ENCODE measurements at places on chromosomes 5 and 9.
A peak's percentile ranks its signal among the peaks of the same experiment; 100 is the strongest.

- no peaks in the 10 kb centered on the region for H3K36me3 ChIP-seq
- peaks cover 5% of the 10 kb centered on the region for H3K27me3 ChIP-seq
- no peak overlapping the region for H3K4me3 ChIP-seq
- DNase-seq: no peak
- H3K27ac ChIP-seq: no peak overlapping the region
Measured at GRCh38 chr9:69260161-69260560, 64.9 kb upstream of the ENTREP1 start.

- H3K36me3 ChIP-seq: no peaks in the 10 kb centered on the region
- H3K27me3 ChIP-seq: peaks cover 8% of the 10 kb centered on the region
- peaks cover 22% of the 10 kb centered on the region for H3K4me1 ChIP-seq
- H3K27ac ChIP-seq: peak overlapping the region; percentile 99
Measured at GRCh38 chr5:109688630-109688969, 1.1 kb upstream of the MAN2A1 start.

GRCh38 chr5:56230576-56230975 lies 2.6 kb downstream of the ANKRD55 start:
- peaks cover 2% of the 10 kb centered on the region for H3K27me3 ChIP-seq
- peaks cover 8% of the 10 kb centered on the region for H3K4me1 ChIP-seq
- H3K36me3 ChIP-seq: no peaks in the 10 kb centered on the region
- H3K4me3 ChIP-seq: no peak overlapping the region
- no peak for DNase-seq

- H3K27me3 ChIP-seq: no peaks in the 10 kb centered on the region
- H3K27ac ChIP-seq: no peak overlapping the region
- H3K4me3 ChIP-seq: no peak overlapping the region
- DNase-seq: no peak
Measured at GRCh38 chr5:15827741-15828140, 327.8 kb downstream of the FBXL7 start.

GRCh38 chr9:20187318-20187717 lies 398.5 kb upstream of the SLC24A2 start:
- H3K36me3 ChIP-seq: peaks cover 4% of the 10 kb centered on the region
- peaks cover 6% of the 10 kb centered on the region for H3K27me3 ChIP-seq
- H3K27ac ChIP-seq: no peak overlapping the region
- DNase-seq: no peak
- H3K4me3 ChIP-seq: no peak overlapping the region

- no peaks in the 10 kb centered on the region for H3K36me3 ChIP-seq
- H3K4me1 ChIP-seq: peaks cover 7% of the 10 kb centered on the region
- DNase-seq: no peak
- no peak overlapping the region for H3K4me3 ChIP-seq
Measured at GRCh38 chr5:160352308-160352707, 18.1 kb downstream of the C1QTNF2 start.

DNA sequence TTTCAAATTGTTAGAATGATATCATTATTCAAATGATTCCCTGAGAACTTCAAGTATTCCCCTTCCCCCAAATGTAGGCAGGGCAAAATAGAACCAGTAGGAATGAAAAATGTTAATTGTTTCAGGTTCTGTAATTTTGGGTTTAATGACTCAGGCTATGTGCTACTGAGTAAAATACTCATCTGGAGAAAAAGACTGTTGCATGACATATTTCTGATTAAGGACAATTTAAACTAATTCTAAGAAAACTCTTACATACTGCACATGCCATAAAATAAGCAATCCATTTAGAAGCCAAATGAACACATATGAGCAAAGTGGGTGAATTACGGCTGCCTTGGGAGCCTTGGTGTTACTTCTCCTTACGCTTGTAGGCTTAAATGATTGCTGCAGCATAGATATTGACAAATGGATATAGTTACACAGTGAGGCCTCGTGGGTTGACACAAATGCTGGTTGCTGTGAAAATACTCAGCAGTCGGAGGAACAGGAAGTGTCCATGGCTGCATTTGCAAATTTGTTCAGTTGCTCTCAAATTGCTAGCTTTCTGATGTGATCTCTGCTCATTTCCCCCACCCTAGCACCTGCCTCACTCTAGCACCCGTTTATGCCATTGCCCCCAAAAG lies 174.9 kb upstream of the DMAC1 start:
- no peak overlapping the region for H3K4me3 ChIP-seq
- H3K27me3 ChIP-seq: no peaks in the 10 kb centered on the region
- peak overlapping the region; percentile 69 for H3K27ac ChIP-seq

- no peak overlapping the region for H3K4me3 ChIP-seq
- peaks cover 2% of the 10 kb centered on the region for H3K4me1 ChIP-seq
- DNase-seq: no peak
- peaks cover 11% of the 10 kb centered on the region for H3K27me3 ChIP-seq
Measured at GRCh38 chr5:133340002-133340755, 272.2 kb downstream of the FSTL4 start.

DNA sequence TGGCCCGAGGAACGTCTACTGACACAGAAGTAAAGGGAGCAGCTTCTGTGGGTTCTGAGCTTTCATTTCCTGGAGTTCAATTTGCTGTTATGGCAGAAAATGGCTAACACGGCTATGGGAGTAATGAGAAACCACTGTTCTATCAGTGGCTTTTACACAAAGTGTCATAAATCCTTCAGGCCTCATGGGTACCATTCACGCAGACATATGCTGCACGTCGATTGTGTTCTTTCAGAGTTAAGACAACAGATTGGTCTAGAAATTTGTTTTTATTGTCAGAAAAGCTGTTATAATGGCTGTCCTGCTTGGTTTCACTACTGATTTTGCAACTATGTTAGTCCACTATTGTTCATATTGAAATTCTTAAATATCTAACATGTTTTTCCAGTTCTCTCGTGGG lies 135.4 kb downstream of the ALDH1A1 start:
- no peaks in the 10 kb centered on the region for H3K27me3 ChIP-seq
- peaks cover 23% of the 10 kb centered on the region for H3K4me1 ChIP-seq
- H3K27ac ChIP-seq: peak overlapping the region; percentile 54
- H3K36me3 ChIP-seq: no peaks in the 10 kb centered on the region

DNA sequence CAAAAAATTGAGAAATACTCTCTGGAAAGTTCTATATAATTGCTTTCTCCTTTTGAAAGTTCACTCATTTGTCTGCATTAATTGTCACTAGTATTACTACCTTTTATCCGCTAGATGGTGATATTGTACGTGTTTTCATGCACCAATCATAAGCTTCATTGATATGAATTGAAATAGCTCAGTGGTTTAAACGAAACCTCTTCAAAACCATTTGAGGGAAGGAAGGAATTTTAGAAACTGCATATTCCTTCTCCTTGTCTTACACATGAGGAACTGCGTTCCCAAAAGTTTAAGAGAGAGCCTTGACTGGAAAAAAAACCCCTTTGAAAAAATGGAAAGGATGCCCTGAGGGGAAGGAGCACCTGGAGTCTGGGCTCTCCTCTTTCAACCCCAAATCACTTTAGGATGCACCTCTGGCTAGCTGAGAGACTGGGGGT lies 98.6 kb downstream of the YTHDC2 start:
- H3K4me1 ChIP-seq: no peaks in the 10 kb centered on the region
- peaks cover 14% of the 10 kb centered on the region for H3K36me3 ChIP-seq
- H3K27ac ChIP-seq: no peak overlapping the region
- no peak overlapping the region for H3K4me3 ChIP-seq
- no peak for DNase-seq

- peaks cover 1% of the 10 kb centered on the region for H3K27me3 ChIP-seq
- peaks cover 5% of the 10 kb centered on the region for H3K36me3 ChIP-seq
- H3K27ac ChIP-seq: no peak overlapping the region
Measured at GRCh38 chr5:135232958-135233357, 166.1 kb downstream of the MACROH2A1 start.

- no peaks in the 10 kb centered on the region for H3K36me3 ChIP-seq
- no peak overlapping the region for H3K27ac ChIP-seq
- H3K27me3 ChIP-seq: no peaks in the 10 kb centered on the region
- H3K4me3 ChIP-seq: no peak overlapping the region
Measured at GRCh38 chr5:164958688-164959087, 1453.3 kb downstream of the MAT2B start.
